ENCODE measurements at places on chromosomes 5 and 9.
A peak's percentile ranks its signal among the peaks of the same experiment; 100 is the strongest.

GRCh38 chr9:14690948-14691730 is 2.1 kb downstream of the ZDHHC21 start:
- peak; percentile 2 for DNase-seq

GRCh38 chr9:94783102-94783682 is 56.7 kb downstream of the AOPEP start:
- DNase-seq: peak; percentile 60

DNA sequence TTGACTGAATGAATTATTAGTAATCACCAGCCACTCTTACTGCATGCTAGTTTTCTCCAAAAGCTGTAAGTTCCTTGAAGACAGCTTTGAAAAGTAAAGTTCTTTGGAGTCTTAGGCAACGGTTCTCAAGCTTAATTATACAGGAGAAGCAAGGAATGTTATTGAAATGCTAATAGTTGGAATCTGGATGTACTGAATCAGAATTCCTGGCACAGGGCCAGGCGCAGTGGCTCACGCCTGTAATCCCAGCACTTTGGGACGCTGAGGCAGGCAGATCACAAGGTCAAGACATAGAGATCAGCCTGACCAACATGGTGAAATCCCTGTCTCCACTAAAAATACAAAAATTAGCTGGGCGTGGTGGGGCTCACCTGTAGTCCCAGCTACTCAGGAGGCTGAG is 33.4 kb downstream of the GRIA1 start:
- no peak for DNase-seq

GRCh38 chr5:139861021-139861888 is 65.6 kb downstream of the PSD2 start:
- no peak for DNase-seq

DNA sequence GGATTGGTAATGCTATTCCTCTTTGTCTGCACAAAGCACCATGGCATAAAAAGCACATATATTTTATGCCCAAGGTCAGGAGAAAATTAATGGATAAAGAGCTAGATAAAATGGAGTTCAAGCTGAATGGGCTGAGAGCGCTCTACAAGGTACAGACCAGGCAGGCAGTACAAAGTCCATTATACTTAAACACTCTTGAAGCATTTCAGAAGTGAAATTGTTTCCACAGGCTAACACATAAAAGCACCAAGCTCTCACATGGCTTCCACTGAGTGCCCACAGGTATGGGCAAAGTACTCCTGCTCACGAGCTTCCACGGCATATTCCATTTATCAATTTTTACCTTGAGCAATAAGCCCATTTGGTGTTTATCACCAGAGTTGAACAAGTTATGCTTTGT is 771.2 kb upstream of the DMAC1 start:
- DNase-seq: no peak

GRCh38 chr5:179795049-179795862 is 1.5 kb downstream of the LTC4S start:
- no peak for DNase-seq

DNA sequence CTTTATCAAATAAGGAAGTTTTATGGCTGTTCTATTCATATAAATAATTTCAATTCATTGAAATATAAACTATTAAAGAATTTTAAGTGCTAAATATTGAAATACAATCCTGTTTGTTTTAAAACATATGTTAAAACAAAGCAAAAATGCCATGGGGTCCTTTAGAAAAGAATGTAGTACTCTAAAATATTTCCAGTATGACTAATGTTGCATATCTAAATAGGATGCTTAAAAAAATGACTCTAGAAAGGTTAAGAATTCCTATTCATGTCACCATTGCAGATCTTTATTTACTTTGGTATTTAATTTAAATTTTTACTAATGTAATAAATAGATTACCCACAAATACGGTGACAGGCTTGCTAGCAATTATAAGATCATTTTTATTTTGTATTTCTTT is 132.3 kb downstream of the ZNF608 start:
- no peak for DNase-seq

- peak; percentile 43 for DNase-seq
Measured at GRCh38 chr9:96565671-96566497, 53.8 kb downstream of the CDC14B start.

GRCh38 chr9:13181652-13182051 is 97.8 kb downstream of the MPDZ start:
- DNase-seq: no peak

GRCh38 chr5:60257596-60258271 is 364.2 kb upstream of the PDE4D start:
- peak; percentile 96 for DNase-seq

GRCh38 chr9:133445293-133445969 is 14.3 kb upstream of the CACFD1 start:
- no peak for DNase-seq

- DNase-seq: no peak
Measured at GRCh38 chr5:59275170-59275509, 618.4 kb downstream of the PDE4D start.

- DNase-seq: no peak
Measured at GRCh38 chr5:149636191-149636860, 55.0 kb downstream of the ARHGEF37 start.

GRCh38 chr5:42001673-42002072 is 76.6 kb downstream of the FBXO4 start:
- DNase-seq: no peak

- peak; percentile 58 for DNase-seq
Measured at GRCh38 chr5:140402258-140403074, 833 bp downstream of the ANKHD1 start.

GRCh38 chr5:72511774-72512592 is 4.8 kb upstream of the ZNF366 start:
- DNase-seq: peak; percentile 14

DNA sequence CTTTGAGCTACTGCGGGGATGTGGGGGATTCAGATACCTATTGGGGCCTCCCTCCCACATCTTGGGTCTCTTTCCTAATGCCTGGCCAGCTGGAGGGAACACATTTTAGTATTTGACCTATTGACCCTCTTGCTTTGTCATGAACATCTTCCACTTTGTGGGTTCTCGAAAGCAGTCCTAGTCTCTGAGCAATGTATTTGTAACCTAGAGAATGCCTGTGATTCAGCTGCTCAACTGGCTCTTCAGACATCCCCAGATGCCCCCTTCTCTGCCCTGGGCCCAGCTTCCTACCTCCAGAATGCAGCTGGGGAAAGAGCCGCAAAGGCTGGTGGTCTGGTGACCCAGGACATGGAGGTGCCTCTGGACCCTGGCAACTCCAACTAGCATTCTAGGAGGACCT is 32.2 kb downstream of the APTX start:
- no peak for DNase-seq

GRCh38 chr5:103674251-103674650 is 111.7 kb upstream of the NUDT12 start:
- no peak for DNase-seq

Measured in MV-4-11 (cell line).